ENCODE measurements at places on chromosomes 3 and 15.

- no peaks in the 10 kb centered on the region for H3K27me3 ChIP-seq
- DNase-seq = peak; percentile 99
- peak overlapping the region; percentile 99 for H3K27ac ChIP-seq
- no peak overlapping the region for H3K4me3 ChIP-seq
- H3K36me3 ChIP-seq = peaks cover 12% of the 10 kb centered on the region
- H3K4me1 ChIP-seq = peaks cover 40% of the 10 kb centered on the region
These were observed 19.0 kb downstream of the SYNM start for GRCh38 chr15:99123713-99124451.

- H3K4me3 ChIP-seq = no peak overlapping the region
- DNase-seq = no peak
- no peaks in the 10 kb centered on the region for H3K36me3 ChIP-seq
- no peak overlapping the region for H3K27ac ChIP-seq
- no peaks in the 10 kb centered on the region for H3K27me3 ChIP-seq
- H3K4me1 ChIP-seq = no peaks in the 10 kb centered on the region
These were observed 77.1 kb downstream of the SEMA6D start for GRCh38 chr15:47794252-47794914.

- H3K27ac ChIP-seq = no peak overlapping the region
- H3K27me3 ChIP-seq = no peaks in the 10 kb centered on the region
- no peak overlapping the region for H3K4me3 ChIP-seq
- H3K36me3 ChIP-seq = no peaks in the 10 kb centered on the region
- peak; percentile 18 for DNase-seq
- H3K4me1 ChIP-seq = no peaks in the 10 kb centered on the region
These were observed 45.0 kb upstream of the FGF12 start for GRCh38 chr3:192772240-192772894.

- peaks cover 11% of the 10 kb centered on the region for H3K4me1 ChIP-seq
- no peak overlapping the region for H3K27ac ChIP-seq
- no peak for DNase-seq
- H3K4me3 ChIP-seq = no peak overlapping the region
- H3K36me3 ChIP-seq = no peaks in the 10 kb centered on the region
- H3K27me3 ChIP-seq = no peaks in the 10 kb centered on the region
These were observed 167.2 kb upstream of the TSC22D2 start for GRCh38 chr3:150240891-150241290.

GRCh38 chr15:47358876-47359275 lies 358.4 kb upstream of the SEMA6D start:
- H3K4me3 ChIP-seq = no peak overlapping the region
- H3K4me1 ChIP-seq = no peaks in the 10 kb centered on the region
- no peak overlapping the region for H3K27ac ChIP-seq
- H3K36me3 ChIP-seq = no peaks in the 10 kb centered on the region
- no peak for DNase-seq

DNA sequence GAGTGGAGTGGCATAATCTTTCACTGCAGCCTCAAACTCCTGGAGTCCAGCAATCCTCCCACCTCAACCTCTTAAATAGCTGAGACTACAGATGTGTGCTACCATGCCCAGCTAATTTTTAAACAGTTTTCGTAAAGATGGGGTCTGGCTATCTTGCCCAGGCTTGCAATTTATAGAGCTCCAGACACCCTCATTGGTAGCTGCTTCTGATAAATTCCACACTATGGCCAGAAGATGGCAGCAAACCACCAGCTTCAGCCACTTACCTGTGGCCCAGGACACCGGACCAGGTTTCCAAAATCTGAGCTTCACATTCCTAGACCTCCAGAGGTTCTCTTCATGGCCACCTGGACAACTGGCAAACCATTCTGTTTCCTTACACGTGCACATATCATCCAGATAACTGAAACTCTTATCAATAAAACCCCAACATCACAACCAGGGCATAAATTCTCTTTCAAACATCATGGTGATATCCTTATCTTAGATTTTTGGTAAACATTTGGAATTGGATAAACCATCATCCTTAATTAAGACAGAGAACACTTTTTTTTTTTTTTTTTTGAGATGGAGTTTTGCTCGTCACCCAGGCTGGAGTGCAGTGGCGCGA lies 28.9 kb downstream of the FBXW12 start:
- H3K27me3 ChIP-seq = peaks cover 21% of the 10 kb centered on the region
- peaks cover 8% of the 10 kb centered on the region for H3K4me1 ChIP-seq
- H3K27ac ChIP-seq = no peak overlapping the region
- H3K4me3 ChIP-seq = no peak overlapping the region
- H3K36me3 ChIP-seq = peaks cover 34% of the 10 kb centered on the region
- peak; percentile 63 for DNase-seq

DNA sequence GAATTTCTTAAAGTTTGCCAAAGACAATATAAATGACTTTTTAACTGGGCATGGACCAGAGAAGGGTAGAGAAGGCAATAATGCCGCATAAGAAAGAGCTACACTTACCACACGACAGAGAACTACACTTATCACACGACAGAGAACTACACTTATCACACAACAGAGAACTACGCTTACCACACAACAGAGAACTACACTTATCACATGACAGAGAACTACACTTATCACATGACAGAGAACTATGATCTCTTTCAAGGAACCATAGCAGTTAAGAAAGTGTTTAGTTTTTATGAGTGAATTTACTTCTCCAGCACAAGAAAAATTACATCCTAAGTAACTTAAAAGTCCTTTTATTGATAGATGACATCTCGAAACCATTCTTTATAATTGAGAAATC lies 32.0 kb downstream of the DCUN1D1 start:
- H3K36me3 ChIP-seq = peaks cover 12% of the 10 kb centered on the region
- H3K27me3 ChIP-seq = no peaks in the 10 kb centered on the region

GRCh38 chr3:108137460-108137814 lies 46.6 kb upstream of the CD47 start:
- no peaks in the 10 kb centered on the region for H3K36me3 ChIP-seq
- no peaks in the 10 kb centered on the region for H3K4me1 ChIP-seq
- DNase-seq = no peak
- no peak overlapping the region for H3K27ac ChIP-seq

DNA sequence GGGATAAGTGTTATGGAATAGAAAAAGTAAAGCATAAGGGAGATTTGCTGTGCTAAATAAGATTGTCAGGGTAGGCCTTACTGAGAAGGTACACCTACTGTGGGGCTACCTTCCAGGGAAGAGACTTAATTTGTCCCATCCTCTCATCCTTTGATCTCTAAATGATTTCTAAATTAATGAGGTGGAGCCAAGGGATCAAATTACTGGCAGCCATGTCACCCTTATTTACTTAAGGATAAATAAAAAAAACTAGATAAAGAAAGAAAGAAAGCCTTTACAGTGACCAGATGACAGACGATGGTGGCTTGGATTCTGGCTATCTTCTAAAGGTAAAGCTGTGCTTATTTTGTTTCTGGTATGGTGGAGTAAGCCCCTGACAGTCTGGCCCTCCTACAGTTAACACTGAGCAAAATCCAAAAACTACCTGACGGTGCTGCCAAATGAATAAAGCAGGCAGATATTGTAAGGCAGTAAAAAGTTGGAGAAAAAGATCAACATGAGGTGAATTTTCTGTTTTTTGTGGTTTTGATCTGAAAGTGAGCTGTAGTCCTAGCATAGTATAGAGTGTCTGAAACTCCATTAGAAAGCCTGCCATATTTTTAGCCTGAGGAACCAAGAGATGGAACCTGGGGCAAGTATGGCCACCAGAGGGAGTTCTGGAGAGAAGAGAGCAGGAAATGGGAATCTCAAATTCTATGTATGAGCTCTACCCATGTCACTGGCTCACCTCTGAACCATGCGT lies 285.1 kb upstream of the MANF start:
- no peaks in the 10 kb centered on the region for H3K27me3 ChIP-seq
- no peaks in the 10 kb centered on the region for H3K4me1 ChIP-seq
- DNase-seq = peak; percentile 46
- no peak overlapping the region for H3K4me3 ChIP-seq
- no peaks in the 10 kb centered on the region for H3K36me3 ChIP-seq

DNA sequence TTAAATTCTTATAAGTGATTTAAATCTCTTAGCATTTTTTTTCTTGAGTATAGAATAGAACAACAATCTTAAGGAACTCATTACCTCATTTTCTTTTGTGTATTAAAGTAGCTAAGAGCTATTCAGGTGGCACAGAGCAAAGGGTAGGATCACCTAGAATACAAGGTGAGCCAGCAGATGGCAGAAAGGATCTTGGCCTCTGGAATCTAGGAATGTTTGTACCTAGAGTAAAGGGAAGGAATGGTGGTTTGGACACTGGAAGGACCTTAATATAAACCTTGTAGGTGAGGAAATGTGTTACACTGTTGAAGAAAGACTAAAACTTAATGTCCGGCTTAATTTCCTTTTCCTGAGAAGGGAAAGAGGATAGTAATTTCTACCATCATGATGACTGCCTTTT lies 89.0 kb downstream of the GHSR start:
- no peak overlapping the region for H3K27ac ChIP-seq
- no peaks in the 10 kb centered on the region for H3K27me3 ChIP-seq
- H3K4me3 ChIP-seq = no peak overlapping the region
- H3K4me1 ChIP-seq = peaks cover 2% of the 10 kb centered on the region
- H3K36me3 ChIP-seq = peaks cover 18% of the 10 kb centered on the region

Measured in mesenchymal stem cell (in vitro differentiated cells and primary cell).